Gastrocnemius medialis (tissue), 4 donors: ENCODE measurements at places on chromosomes 12 and 14. TPM values are rescaled to one million over a fixed set of nuclear protein-coding genes. Genes with fewer than 3 reads are reported as not detected.

GRCh38 chr14:80202888-80203562 lies 8.3 kb downstream of the DIO2 start:
- H3K36me3 ChIP-seq = no peaks in the 10 kb centered on the region
- H3K27ac ChIP-seq = no peak overlapping the region
- H3K27me3 ChIP-seq = no peaks in the 10 kb centered on the region
- no peak for DNase-seq

DNA sequence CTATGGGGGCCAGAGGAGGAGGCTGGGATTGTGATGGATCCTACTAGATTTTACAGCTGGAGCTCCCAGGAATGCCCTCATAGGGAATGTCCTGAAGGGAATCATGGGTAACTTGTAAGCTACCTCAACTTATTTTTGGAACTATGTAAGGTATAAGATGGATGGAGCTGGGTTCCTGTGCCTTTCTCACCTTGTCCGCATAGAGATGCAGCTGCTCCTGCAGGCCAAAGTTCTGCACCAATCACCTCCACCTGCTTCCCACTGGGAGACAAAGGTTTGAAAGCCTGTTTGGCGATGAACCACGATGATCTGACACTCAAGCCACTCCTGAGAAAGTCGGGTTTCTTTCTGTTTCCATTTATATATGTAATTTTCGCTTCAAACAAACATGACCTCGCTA lies 648 bp upstream of the AKAP5 start:
- H3K27me3 ChIP-seq = no peaks in the 10 kb centered on the region
- H3K4me1 ChIP-seq = peaks cover 6% of the 10 kb centered on the region
- peak overlapping the region; percentile 56 for H3K4me3 ChIP-seq
- H3K36me3 ChIP-seq = no peaks in the 10 kb centered on the region

LIN52 gene
- total RNA-seq = 3.4 TPM

DNA sequence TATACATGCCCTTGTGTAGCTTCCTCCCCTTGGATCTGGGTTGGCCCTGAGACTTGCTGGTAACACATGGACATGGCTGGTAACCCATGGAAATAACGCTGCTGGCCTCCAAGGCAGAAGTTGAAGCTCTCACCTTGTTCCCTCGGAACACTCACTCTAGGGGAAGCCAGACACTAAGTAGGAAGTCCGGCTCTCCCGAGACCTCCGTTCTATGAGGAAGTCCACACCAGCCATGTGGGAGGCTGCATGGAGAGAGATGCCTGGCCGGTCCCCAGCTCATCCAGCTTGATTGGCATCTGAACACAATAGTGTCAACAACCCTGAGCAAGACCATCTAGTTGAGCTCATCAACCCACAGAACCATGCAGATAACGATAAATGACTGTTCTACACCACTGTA lies 39.7 kb upstream of the VRK1 start:
- no peaks in the 10 kb centered on the region for H3K4me1 ChIP-seq
- no peaks in the 10 kb centered on the region for H3K36me3 ChIP-seq
- H3K27ac ChIP-seq = no peak overlapping the region
- H3K27me3 ChIP-seq = no peaks in the 10 kb centered on the region
- no peak overlapping the region for H3K4me3 ChIP-seq
- no peak for DNase-seq

- DNase-seq = no peak
- peaks cover 26% of the 10 kb centered on the region for H3K4me1 ChIP-seq
- no peak overlapping the region for H3K4me3 ChIP-seq
- no peaks in the 10 kb centered on the region for H3K36me3 ChIP-seq
Measured at GRCh38 chr12:67431411-67432020, 162.4 kb downstream of the CAND1 start.

LAG3 gene
- not detected for total RNA-seq

- H3K27me3 ChIP-seq = no peaks in the 10 kb centered on the region
- H3K4me3 ChIP-seq = peak overlapping the region; percentile 9
- no peak for DNase-seq
Measured at GRCh38 chr14:55582746-55583145, 2.7 kb downstream of the KTN1 start.

CAPS2 gene
- total RNA-seq = 9.2 TPM

GRCh38 chr14:51298895-51299294 lies 58.8 kb downstream of the TMX1 start:
- no peaks in the 10 kb centered on the region for H3K4me1 ChIP-seq
- H3K27me3 ChIP-seq = no peaks in the 10 kb centered on the region
- H3K27ac ChIP-seq = no peak overlapping the region
- no peaks in the 10 kb centered on the region for H3K36me3 ChIP-seq

APAF1 gene
- 8.1 TPM for total RNA-seq

DNA sequence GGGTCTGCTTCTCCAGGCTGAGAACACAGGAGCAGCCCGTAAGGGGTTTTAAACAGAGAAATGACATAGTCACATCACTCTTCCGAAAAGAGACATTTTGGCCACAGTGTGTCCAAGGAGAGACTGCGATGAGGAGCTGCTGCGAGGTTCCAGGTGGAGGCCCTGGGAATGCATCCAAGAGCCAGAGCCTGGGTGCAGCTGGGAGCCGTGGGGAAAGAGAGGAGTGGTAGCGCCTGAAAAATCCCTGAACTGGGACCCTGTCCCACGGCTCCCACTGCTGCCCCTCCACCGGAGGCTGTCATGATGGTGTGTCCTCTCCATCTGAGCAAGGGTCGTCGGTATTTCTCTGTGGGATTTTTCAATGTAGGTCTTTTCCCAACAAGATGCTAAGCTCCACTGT lies 146.9 kb downstream of the BCL11B start:
- no peaks in the 10 kb centered on the region for H3K36me3 ChIP-seq
- no peak for DNase-seq
- peaks cover 5% of the 10 kb centered on the region for H3K27me3 ChIP-seq
- H3K4me1 ChIP-seq = no peaks in the 10 kb centered on the region
- no peak overlapping the region for H3K27ac ChIP-seq

DNA sequence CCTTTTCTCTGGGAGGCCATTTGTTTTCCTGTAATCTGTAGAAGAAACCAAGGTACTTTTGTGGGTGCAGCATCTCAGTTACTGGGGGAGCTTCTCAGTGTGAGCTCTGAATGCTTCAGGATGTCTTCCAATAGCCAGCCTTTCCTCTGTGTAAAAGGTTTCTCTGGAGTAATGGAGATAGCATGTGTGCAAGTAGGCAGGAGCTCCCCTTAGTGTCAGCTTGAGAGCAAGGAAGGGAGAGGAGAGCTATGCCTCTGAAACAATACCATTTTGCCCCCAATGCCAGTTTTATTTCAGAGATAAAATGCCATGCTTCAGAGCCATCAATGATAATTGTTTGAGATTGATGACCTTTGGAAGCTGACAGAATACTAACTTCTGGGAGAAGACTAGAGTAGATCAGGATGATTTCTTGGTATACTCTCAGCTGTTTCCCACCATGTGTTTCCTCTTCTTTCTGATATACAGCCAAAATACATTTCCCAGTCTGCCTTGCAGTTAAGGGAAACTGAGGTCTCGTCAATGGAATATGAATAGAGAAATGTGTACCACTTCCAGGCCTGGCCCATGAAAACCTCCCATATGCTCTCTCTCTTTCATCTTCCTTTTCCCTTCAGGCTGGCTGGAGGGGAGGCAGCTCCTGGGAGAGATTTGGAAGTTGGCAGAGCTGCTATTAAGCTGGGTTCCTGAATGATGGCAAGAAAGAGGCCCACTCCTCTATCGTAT lies 125.7 kb downstream of the CRADD start:
- peaks cover 37% of the 10 kb centered on the region for H3K4me1 ChIP-seq
- peak overlapping the region; percentile 67 for H3K27ac ChIP-seq
- no peak for DNase-seq
- no peaks in the 10 kb centered on the region for H3K36me3 ChIP-seq
- H3K27me3 ChIP-seq = no peaks in the 10 kb centered on the region

DNA sequence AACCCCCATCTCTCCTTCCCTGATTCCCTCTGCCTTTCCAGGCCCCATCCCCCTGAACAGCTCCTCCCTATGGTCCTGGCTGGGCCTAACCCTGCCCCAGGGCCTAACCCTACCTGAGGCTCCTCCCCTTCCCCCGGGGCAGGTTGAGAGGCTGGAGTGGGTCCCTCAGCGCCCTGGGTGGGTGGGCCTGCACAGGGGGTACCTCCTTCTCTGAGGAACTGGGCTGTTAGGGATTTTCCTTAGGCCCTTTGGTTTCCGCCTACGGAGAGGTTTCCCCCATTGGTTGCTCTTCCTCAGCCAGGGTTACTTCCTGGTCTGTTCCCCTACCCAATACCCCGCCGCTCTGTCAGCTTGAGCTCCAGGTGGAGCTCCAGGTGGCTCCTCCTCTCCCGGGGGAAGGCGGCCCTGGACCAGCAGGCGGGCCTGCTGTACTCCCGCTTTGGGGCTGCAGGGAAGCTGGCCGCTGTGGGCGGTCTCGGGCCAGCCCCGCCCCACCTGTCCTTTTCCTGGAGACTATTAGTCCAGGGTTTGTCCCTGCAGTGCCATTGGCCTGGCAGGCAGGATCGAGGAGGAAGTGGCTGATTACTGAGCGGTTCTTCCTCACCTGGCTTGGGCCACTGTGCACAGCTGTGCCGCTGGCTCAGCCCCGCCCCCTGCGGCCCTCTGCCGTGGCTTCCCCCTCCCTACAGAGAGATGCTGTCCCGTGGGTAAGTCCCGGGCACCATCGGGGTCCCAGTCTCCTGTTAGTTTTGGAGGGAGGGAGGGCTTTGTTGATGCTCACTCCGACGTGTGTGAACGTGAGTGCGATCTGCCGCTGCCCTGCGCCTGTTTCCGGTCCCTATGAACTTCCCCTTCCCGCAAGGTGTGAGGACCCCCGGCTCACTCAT lies 2.5 kb downstream of the C12orf57 start:
- H3K27me3 ChIP-seq = no peaks in the 10 kb centered on the region
- peak overlapping the region; percentile 93 for H3K27ac ChIP-seq
- peaks cover 13% of the 10 kb centered on the region for H3K4me1 ChIP-seq
- DNase-seq = no peak
- peak overlapping the region; percentile 12 for H3K4me3 ChIP-seq

DNA sequence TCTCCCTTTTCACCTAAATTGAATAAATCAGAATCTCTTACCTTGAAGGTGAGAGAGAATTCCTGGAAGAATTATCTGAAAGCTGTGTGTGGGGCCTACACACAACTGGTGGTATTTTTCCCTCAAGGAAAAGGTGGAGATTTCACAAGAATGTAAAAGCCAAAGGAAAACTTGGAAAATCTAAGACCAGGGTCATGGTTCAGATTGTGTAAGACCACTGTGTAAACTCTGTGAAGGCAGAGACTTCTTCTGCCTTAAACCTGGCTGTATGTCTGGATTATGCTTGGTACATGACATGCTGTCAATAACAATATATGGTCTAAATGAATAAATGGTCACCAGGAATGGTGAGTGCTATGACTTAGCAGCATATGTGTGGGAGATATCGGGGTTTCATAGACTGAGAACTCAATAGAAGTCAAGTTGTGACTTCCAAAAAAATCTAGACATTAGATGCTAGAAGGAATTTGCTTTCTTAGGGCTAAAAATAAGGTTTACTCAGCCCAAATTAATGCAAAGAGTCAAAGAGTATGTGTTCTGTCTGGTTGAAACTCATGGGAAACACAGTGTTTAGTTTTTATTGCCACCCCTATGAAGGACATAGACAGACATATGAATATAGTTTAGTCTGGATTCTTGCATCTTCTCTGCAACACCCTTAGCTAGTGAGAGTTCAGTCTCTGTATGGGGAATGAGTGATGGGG lies 163.7 kb downstream of the SNAPC1 start:
- H3K4me1 ChIP-seq = no peaks in the 10 kb centered on the region
- no peak overlapping the region for H3K27ac ChIP-seq
- H3K4me3 ChIP-seq = no peak overlapping the region
- DNase-seq = no peak
- no peaks in the 10 kb centered on the region for H3K27me3 ChIP-seq
- H3K36me3 ChIP-seq = no peaks in the 10 kb centered on the region

DNA sequence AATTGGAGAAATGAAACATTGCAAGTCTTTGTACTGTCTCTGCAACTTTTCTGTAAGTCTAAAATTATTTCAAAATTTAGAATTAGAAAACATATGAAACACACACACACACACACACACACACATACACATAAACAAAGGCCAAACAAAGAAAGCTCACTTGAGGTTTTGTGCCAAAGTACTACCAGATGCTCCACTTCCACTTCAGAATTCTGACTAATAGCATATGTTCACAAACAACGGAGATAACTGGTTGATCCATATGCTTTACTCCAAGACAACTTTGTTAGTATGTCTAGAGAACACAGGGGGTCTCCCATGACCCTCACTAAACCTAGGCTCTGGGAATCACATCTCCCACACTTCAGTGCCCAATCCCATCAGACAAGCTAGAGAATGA lies 133.8 kb upstream of the CLEC14A start:
- no peaks in the 10 kb centered on the region for H3K27me3 ChIP-seq
- DNase-seq = no peak
- no peak overlapping the region for H3K27ac ChIP-seq

DNA sequence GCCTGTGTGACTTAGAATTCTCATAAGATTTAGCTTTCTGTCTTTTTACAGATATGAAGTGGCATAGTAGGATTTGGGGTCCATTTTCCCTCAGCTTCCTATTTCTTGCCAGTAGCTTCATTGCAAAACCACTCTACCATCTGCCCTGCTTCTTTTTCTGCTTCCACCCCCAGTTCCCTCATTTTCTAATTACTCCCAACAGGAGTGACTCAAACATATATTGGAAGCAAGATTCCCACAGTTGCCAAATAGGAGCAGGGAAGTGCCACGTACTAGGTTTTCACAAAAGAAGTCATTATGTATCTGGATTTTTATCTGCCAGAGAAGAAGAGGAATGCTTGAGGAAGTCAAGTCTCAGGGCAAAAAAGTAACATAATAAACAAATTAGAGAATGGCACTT lies 64.1 kb downstream of the ANO4 start:
- no peaks in the 10 kb centered on the region for H3K4me1 ChIP-seq
- no peaks in the 10 kb centered on the region for H3K36me3 ChIP-seq
- H3K27me3 ChIP-seq = no peaks in the 10 kb centered on the region
- no peak overlapping the region for H3K27ac ChIP-seq
- DNase-seq = no peak

PIWIL1 gene
- total RNA-seq = not detected
